Stimulated activated CD8-positive, alpha-beta memory T cell treated with anti-CD3 and anti-CD28 coated beads, Interleukin-7, amount 100 ng/mL, for 1 hour (primary cell): ENCODE measurements at places on chromosomes 2 and 18.

DNA sequence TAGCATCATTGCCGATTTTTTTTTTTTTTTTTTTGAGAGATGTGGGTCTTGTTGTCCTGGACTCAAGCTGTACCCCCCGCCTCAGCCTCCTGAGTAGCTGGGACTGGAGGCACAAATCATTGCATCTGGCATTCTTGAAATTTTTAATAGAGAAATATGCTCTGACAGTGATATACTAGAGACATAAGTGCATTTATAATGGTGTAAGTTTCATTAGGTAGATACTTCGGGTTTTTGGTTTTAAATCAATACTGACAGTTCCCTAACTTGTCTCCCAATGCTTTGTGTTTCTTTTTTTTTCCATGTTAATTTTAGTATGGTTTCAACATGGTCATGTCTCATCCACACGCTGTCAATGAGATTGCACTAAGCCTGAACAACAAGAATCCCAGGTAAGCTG, 138.7 kb downstream of the PRPF40A start:
- DNase-seq: no peak

DNA sequence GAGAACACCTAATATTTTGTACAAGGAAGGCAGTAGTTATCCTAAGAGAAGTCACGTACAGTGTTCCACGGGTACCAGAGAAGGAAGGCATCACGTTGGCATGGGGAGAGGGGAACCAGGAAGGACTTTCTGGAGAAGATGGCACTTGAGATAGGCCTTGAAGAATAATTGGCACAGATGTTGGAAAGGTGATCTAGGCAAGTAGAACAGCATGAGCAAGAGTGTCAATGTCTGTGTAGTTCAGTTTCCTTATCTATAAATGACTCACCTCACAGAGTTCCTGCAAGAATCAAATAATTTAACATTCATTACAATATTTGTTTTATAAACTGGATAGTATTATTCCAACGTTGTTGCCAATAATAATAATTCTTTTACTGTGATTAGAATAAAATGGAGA, 48.3 kb upstream of the BZW1 start:
- no peak for DNase-seq

- no peak for DNase-seq
Observed at GRCh38 chr18:7940971-7941370, 373.9 kb downstream of the PTPRM start.

- no peak for DNase-seq
Observed at GRCh38 chr18:21164548-21165095, 53.0 kb upstream of the ROCK1 start.

DNA sequence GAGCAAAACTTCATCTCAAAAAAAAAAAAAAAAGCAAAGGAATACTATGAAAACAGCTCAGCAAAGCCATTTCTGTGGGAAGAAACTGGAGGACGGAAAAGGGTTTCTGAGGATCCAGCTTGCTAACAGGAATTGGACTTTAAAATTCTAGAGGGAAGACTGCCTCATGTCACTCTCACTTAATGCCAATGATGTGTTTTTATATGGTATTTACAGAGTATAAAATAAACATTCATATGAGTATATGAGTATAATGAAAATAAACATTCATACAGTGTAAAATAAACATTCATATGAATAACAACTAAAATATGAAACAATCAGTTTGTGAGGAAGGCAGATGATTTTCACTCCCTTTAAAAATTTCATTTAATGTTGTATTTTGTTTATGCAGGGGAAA, 43.9 kb downstream of the CHMP3 start:
- DNase-seq: no peak

GRCh38 chr2:63587814-63588384, 378 bp downstream of the WDPCP start:
- no peak for DNase-seq

DNA sequence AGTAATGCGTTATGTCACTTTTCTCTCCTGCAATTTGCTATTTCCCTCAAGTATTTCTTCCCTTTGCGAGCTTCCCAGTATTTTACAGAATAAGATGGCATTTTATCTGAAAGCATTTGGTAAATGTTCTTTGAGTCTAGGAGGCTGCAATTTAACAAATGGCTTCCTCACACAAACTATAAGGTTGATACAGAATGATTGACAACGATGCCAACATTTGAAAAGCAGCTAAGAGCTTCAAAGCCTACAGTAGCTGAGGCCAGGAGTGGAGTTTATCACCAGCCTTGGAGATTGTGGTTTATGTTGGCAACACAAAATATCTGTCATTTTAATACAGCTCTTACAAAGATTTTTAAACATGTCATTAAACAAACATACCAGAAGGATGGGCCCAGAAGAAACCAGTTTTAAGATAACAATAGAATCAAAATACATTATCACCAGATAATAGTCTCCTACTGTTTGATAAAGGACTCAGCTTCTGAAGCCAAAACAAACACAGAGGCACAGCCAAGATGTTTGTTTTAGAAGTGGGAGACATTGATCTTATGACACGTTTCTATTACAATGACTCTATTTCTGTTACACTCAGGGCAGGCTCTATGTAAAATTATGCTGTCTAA, 711.4 kb upstream of the ACVR2A start:
- DNase-seq: no peak

DNA sequence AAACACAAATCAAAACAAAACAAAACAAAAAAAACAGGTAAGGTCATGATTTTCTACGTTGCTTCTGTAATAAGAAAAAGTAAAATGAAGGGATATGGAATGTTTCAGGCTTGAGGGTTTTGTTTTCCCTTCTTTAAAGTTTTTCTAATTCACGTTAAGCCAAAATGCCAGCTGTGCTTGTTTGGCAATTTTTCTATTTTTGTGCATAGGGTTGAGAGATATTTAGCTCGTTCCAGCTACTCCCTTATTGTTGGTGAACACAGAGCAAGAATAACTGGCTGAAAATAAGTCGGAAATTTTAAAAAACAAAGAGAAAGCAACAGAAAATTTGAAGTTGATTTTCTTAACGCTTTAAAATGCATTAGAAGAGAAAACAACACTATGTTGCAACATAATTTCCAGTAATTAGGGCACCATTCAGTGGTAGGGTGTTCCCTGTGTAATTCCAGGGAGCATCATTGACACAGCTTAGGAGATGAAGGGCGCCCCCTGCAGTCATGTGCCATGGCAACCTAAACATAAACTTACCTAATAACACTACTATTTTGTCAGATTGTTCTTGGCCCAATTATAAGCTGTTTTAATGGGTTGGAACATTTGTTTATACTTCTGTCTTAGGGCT, 99.5 kb downstream of the DTNA start:
- no peak for DNase-seq

GRCh38 chr2:177992992-177993391, 79.6 kb downstream of the PDE11A start:
- no peak for DNase-seq

GRCh38 chr2:193240752-193241151, 1046.0 kb upstream of the TMEFF2 start:
- no peak for DNase-seq
